Kasumi-1 (cell line): ENCODE measurements at places on chromosomes 2 and 18.
A peak's percentile ranks its signal among the peaks of the same experiment; 100 is the strongest.

- no peak for DNase-seq
Measured at GRCh38 chr18:69734536-69734935, 213.1 kb downstream of the CD226 start.

DNA sequence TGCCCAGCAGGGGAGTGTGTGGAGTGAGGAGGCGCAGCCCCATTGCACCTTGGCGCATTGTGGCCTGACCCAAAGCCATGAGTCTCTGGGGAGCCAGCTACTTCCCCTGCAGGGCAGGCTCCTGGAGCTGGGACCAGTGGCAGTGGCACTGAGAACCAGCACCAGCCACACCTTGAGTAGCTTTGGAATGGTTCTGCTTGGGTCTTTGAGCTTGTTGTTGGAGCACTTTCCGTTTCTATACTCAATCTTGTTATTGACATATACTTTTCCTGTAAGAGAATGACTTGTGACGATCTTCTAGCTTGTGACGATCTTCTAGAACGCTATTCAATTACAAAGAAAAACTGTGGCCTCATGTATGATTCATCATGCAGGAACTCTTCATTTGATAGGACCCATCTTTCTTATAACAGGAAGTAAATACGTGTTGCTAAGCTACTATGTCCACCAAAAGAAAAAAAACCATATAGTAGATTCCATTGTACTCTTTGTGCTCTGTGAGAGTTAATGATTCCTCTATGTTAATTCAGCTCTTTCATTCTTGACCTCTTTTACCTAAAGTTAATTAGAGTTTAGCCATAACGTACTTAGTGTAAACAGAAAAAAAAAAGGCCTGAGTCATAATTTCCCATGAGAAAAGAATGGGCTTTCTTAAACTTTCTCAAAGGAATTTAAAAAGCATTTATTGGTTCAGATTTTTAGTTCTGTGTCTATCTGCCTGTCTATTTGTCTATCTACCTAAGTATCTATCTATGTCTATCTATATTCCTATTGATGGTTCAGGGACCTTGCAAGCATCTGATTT is 113.1 kb downstream of the GATA6 start:
- DNase-seq, result peak; percentile 67

DNA sequence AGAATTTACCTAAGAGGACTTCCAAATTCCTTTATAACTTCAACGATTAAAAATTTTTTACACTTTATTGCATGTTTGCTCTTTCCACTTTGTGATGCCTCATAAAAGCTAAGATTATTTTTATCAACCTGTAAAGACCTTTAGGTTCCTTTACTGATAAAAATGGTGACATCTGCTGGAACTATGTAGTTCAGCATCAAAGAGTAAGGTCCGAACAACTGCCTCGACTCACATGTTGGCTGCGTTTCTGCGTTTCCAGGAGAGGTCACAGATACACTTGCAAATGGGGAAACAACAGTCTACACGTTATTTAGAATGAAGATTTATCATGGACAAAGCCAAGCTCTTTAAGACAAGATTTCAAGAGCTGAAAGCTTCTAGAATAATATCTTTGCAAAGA is 18.8 kb upstream of the TMX3 start:
- no peak for DNase-seq

DNA sequence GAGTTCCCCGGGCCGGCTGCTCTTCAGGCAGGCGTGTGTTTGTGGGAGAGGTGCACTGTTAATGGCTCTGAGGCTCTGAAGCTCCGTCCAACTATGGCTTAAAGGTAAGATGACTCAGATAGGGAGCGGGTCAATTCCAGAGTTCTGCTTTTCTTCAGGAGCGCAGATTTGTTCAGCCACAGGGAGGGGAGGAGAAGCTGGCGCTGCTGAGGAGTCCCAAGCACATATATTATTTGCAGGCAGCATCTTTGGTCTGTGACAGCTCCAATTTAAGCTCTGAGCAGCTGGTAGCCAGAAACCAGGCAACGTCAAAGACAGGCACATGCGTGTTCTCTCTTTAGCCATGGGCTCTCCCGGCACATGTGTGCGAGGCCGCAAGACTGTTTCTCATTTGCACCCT is 229.2 kb downstream of the BCL2 start:
- no peak for DNase-seq

DNA sequence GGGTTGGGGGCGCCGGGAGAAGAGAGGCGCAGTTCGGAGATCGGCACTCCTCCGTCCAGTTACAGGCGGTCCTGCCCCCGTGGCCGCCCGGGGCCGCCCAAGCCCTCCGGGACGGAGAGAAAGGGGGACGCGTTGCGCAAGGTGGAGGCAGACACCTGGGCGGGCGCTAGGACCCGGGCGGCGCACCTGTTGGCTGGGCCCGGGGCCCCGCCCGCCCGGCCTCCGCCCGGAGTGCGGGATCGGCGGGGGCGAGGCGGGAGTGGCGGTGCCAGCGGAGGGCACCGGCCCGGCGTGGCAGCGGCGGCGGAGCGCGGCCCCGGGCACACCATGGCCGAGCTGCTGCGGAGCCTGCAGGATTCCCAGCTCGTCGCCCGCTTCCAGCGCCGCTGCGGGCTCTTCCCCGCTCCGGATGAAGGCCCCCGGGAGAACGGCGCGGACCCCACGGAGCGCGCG is at the start of gene SGPP2:
Gene SGPP2, plus strand, starts transcription at position 268 of the 453 bp plus-strand sequence. Its CDS starts 60 bp downstream, at position 328.
- no peak for DNase-seq

GRCh38 chr2:27083410-27084296 is 2.9 kb upstream of the KHK start:
- DNase-seq, result no peak

- no peak for DNase-seq
Measured at GRCh38 chr18:41982942-41983660, 28.1 kb downstream of the PIK3C3 start.

DNA sequence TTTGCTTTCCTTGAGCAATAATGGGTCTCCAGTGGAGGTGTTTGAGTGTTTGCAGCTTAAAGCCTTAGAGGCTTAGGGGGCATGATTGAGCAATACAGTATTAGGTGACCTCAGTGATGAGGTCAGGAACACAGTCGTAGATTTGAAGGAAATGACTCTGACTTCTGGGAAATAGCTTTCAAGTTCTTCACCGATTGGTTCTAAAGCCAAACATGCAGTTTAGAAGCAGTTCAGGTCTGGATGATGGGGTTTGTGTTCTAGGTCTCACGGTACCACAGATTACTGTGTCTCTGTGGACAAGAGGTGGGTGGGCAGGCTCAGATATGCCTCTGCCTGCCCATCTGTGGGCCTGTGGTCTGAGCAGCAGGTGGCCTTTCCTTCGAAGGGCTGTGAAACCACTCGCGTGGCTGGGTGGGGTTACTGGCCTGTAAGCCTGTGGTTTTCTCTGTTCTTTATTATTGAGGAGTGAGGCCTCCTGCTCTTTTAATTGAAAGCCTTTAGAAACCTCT is 7.8 kb downstream of the MTHFD2 start:
- no peak for DNase-seq

- peak; percentile 13 for DNase-seq
Measured at GRCh38 chr18:31500051-31500688, 2.2 kb downstream of the DSG2 start.

DNA sequence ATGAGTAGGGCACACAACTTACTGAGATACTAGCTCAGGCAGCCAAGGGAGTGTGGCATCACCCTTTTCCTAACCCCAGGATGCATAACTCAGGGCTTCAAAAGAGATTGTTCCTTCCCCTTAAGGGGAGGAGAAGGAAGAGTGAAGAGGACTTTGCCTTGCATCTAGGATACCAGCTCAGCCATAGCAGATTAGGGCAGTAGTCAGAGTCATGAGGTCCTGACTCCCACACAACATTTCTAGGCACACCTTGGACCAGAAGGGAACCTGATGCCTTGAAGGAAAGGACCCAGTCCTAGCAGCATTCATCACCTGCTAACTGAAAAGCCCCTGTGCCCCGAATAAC is 1433.2 kb upstream of the TMEFF2 start:
- DNase-seq, result no peak

DNA sequence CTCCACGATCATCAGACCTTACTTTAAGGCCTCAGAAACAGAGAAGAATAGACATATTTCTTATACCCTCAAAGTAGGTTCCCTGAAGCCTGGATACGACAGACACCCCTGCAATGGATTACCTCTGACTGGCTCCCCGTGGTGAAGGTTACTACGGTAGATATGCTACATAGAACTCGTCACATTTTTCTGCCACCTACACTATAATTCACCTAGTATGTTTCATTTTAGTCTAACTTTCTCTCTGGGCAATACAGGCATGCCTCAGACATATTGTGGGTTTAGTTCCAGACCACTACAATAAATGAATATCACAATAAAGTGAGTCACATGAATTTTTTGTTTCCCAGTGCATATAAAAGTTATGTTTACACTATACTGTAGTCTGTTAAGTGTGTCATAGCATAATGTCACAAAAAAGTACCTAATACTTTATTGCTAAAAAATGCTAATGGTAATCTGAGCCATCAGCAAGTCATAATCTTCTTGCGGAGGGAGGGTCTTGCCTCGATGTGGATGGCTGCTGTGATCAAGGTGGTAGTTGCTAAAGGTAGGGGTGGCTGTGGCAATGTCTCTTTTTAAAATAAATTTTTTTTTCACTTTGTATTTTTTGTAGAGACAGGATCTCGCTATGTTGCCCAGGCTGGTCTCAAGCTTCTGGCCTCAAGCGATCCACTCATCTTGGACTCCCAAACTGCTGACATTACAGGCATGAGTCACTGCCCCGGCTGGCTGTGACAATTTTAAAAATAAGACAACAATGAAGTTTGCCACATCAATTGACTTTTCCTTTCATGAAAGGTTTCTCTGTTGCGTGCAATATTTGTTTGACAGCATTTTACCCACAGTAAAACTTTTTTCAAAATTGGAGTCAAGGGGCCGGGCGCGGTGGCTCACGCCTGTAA is 64.6 kb downstream of the TGIF1 start:
- no peak for DNase-seq

GRCh38 chr2:225765820-225766219 is 366.3 kb downstream of the NYAP2 start:
- no peak for DNase-seq

GRCh38 chr18:45423659-45424058 is 191.6 kb upstream of the SLC14A2 start:
- DNase-seq, result no peak

DNA sequence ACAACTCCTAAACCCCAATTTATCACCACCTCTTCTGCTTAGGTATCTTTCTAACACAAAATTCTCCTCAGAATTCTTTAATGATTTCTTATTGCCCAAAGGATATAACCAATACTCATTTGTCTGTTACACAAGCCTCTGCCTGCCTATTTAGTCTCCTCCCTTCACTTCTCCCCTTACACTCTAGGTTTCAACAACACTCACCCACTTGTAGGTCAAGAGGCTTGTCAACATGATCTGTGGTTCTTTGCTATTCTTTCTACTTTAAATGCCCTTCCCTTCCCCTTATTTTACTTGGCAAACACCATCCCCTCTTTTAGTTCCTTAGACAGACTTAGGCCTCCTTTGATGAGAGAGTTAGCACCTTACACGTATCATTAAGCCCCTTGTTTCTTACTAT is 69.0 kb upstream of the C2orf15 start:
- no peak for DNase-seq

- no peak for DNase-seq
Measured at GRCh38 chr18:40576507-40577115, 1378.4 kb upstream of the PIK3C3 start.
